ENCODE measurements at places on chromosomes 1 and 21.

- no peak for DNase-seq
Observed at GRCh38 chr1:89594096-89594740, 38.7 kb upstream of the LRRC8C start.

DNA sequence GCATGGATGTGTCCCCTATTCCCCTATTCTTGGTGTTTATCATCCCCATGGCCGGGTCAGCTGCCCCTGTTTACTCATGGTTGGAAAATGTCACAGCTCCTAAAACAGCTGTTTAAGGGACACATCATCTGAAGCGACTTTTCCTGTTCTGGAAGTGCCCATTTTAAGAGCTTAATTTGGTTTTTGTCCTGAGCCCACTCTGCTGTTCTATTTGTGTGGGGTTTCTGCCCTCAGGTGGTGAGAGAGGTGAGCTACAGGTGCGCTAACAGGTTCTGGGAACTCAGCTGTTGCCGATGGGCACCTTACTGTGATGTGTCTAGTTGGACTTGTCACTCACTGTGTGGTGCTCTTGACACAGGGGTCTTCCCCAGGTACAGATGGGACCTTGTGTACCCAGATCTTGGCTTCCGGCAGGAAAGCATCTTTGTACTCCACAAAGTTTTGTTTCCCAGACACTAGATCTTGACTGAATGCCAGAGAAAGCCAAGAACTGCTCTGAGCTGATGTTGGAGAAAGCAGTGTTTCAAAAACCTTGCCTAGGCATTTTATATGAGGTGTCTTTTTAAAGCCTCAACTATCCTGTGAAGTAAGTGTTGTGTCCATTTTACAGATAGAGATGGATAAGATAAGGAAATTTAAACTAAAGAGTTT, 59.0 kb upstream of the CD1D start:
- no peak for DNase-seq

DNA sequence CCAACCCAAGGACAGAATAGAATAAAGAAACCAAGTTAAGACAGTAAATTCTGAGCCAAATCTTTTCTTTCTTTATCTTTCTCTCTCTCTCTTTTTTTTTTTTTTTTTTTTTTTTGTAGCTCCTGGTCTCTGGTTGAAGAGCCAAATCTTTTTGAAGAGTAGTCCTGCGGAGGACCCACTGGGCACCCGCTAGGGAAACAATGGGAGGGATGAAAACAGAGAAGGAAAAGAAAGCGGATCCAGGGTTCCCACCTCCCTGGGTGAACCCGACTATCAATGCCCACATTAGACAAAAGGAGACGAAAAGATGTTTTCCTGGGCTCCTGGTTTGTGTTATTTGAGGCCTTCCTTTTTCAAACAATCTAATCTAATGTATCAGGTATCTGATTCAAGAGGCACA, 49.8 kb upstream of the FBXO28 start:
- DNase-seq, result no peak

GRCh38 chr1:228960705-228961104, 225.4 kb downstream of the RHOU start:
- DNase-seq, result no peak

GRCh38 chr1:24935196-24935526, 5.1 kb upstream of the RUNX3 start:
- no peak for DNase-seq

- DNase-seq, result no peak
Observed at GRCh38 chr1:178055779-178056471, 38.0 kb upstream of the RASAL2 start.
